ENCODE measurements at places on chromosomes 2 and 18.

GRCh38 chr2:37851428-37851827 is 73.7 kb upstream of the RMDN2 start:
- DNase-seq = no peak

DNA sequence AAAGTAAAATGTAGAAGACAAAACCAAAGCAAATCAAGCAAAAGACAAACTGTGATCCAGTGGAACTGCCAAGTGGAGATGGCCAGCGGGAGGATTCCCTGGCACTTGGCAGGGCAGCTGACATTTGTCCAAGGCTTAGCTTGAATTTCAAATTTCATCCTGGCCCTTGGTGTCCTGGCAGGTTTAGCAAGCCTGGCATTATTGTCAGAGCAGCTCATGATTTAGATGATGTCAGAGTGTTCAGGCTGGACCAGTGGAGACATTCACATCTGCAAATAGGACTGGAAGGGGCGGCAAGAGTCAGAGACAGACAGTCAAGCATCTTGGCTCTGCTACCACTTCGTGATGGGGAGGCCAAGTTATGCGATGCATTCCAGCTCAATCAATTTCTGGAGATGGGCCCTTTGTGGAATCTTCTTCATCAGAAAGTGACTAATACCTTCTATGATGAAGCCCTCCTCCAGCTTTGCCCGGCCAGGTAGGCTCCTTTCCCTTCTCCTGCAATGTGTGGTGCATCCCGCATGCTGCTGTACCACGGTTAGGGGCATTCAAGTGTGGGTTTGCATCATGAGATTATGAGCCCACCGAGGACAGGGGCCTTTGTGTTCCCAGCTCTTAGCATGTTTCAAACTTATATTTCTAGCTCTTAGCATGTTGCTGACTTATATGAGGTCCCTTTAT is 199.7 kb downstream of the ANKRD30B start:
- DNase-seq = no peak

- DNase-seq = peak; percentile 47
Measured at GRCh38 chr2:172462849-172463381, 35.5 kb downstream of the ITGA6 start.

GRCh38 chr2:170991398-170992182 is 62.5 kb downstream of the GORASP2 start:
- DNase-seq = no peak

GRCh38 chr2:120508567-120509041 is 162.7 kb downstream of the INHBB start:
- no peak for DNase-seq
